NCI-H187 treated with DMSO at 0.1 percent for 48 hours (cell line): ENCODE measurements at places on chromosomes 12 and 14.
A peak's percentile ranks its signal among the peaks of the same experiment; 100 is the strongest.

DNA sequence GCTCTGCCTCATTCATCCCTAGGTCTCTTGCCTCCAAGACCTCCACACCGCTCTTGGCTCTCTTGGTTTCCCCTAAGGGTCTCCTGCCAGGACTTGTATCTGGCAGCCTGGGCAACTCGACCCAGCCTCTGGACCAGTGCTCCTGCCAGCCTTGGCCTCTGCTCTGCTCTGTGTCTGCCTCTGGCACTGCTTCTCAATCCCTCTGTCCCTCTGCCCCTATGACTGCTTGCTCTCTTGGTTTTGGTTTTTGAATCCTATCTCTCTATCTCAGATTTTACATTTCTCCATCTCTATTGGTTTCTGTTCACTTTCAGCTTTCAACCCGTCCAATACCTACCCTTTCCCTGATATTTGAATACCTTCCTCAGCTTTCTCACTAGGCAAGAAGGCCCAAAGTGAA, 6.3 kb downstream of the ITGA5 start:
- DNase-seq, result no peak

GRCh38 chr14:69038455-69039287, 59.6 kb upstream of the ACTN1 start:
- no peak for DNase-seq

DNA sequence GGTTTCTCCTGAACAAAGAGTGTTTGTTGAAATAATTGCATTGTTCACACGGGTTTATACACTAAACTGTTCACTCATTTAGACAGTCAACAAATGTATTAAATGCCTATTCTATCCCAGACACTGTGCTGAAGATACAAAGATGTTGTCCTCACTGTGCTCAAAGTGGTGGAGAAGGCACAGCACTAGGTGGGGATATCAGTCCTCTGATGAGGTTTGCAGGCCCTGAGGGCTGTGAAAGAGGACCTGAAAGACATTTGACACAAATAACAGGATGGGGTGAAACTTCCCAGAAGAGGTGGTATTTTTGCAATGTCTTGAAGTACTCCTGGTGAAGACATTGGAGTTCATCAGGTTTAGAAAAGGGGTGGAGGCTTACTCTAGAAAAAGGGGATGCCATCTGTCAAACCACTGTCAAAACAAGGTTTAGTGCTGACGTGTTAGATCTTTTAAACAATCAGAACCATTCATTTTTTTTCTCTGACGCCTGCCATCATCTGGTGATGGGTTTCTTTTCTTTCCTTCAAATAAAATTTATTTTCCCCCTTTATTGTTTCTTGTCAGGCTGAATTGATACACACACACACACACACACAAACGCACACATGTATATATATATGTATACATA, 69.5 kb downstream of the ACSS3 start:
- no peak for DNase-seq

GRCh38 chr12:55675666-55676065, 32.0 kb downstream of the ITGA7 start:
- no peak for DNase-seq

DNA sequence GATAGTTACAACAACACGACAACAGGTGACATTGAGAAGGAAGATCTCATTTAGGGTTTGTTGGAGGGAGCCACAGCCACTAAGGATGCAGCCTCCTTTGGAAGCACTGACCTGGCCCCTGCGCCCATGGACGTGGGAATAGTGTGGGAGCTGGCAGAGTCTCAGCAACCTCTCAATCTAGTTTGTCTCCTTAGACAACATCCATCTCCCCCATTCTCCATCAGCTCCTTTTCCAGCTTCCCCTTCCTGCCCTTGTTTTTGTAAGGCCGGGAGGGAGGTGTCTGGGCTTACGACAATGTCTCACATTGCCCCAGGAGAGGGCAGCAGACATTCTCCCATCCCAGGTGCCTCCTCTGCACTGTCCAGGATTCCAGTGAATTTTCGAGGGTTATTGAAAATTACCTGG, 170.2 kb upstream of the PZP start:
- no peak for DNase-seq

DNA sequence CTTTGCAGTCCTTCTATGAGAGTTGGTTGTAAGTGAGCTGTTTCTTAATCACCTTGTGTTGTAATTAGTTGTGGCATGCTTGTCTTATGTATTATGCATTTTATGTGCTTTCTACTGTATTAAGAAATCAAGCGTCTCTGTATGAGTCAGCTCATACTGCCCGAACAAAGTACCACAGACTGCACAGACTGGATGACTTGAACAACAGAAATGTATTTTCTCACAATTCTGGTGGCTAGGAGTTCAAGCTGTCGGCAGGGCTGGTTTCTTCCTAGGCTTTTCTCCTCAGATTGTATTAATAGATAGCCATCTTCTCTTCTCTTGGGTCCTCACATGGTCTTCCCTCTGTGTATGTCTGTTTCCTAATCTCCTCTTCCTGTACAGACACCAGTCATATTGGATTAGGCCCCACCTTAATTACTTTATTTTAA, 77.7 kb downstream of the FLRT2 start:
- DNase-seq, result no peak

GRCh38 chr14:73403181-73403752, 55.1 kb downstream of the NUMB start:
- DNase-seq, result no peak

GRCh38 chr14:76439237-76439775, 63.4 kb downstream of the ESRRB start:
- DNase-seq, result no peak

DNA sequence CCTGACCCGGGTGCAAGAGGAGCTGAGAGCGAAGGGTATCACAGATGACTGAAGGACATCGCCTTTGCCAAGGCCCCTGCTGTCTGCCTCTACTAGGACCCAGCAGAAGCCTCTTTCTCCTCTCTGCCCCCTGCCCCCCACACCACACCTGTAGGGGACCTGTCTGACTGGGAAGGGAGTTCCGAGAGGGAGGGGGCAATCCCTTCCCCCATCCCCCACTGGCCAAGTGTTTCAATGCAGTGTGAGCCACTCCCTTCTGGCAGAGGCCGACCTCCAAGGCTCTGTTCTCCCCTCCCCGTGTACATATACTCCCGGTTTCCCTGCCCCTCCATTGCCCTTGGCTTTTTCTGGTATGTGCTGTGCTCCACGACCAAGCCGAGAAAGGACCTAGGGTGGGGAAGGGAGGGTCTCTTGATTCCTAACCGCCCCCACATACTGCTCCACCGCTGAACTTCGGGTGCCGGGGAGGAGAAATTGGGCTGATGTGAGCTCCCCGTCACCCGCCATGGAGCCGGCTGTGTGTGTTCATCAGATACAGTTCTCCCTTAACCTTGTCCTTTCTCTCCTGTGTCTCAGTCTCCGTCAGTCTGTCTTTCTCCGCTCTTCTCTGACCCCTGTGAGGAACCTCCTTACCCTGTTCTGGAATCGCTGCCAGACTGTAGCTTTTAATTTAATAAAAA, 2.0 kb upstream of the ARHGEF25 start:
- DNase-seq, result no peak

DNA sequence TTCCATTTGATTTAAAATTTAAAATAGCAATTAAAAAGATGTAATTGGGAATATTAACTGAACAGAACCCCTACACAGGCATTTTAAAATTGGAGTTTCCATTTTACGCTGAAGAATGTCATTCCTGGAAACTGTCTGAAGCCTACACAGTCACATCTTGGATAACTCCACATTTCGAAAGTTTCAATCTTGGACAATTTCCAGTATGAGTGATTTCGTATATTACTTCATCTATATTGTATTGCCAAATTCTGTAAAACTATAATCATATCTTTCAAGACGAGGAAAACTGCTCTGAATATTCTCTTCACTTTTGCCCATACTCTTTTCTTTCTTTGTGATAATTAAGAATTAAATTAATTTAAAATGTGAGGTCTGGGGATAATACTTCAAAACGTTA, 194.2 kb upstream of the ABCD2 start:
- DNase-seq, result no peak

- no peak for DNase-seq
Measured at GRCh38 chr14:90019824-90020523, 41.8 kb upstream of the KCNK13 start.

- DNase-seq, result no peak
Measured at GRCh38 chr12:79900951-79901350, 33.9 kb downstream of the PPP1R12A start.

DNA sequence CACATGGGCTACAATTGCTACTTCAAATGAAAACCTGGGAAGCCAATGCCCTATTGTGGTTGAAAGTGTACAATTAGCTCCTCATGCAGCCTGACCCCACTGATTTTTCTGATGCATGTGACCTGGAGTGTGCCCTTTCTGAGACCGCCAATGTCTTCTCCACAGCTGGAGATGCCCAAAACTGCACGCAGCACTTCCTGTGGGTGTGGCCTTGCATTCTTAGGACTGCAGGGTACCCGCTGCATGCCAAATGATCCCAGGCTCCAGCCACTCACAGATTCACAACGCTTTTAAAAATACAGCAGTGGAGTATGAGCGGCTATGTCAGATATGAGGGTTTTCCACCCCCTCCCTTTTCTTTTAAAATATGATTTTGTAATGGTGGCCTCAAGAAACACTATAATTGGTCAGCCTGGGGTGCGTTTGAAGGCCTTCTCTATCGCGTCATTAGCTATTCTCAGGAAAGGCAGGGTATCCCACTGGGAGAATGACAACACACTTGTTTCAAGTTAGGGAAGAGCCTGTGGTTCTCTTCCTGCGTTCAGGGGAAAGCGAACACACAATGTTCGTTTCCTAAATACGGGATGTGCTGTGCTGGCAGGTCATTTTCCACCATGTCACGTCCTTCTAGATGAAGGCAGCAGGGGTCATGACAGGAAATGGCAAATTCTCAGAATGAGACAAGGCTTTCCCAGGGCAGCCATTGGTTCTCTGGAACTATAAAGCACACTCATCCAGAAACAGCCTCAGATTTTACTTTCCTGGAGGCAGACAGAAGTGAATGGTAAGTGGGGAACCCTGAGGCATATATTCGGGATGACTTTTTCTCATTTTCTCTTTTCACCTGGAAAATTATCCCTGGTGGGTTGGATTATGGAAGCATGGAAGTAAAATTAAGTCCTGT, at the start of gene APOLD1:
Gene APOLD1 (plus strand): TSS at position 749 of the 904 bp plus-strand sequence. CDS start 33 bp downstream, at position 782.
- DNase-seq, result no peak

DNA sequence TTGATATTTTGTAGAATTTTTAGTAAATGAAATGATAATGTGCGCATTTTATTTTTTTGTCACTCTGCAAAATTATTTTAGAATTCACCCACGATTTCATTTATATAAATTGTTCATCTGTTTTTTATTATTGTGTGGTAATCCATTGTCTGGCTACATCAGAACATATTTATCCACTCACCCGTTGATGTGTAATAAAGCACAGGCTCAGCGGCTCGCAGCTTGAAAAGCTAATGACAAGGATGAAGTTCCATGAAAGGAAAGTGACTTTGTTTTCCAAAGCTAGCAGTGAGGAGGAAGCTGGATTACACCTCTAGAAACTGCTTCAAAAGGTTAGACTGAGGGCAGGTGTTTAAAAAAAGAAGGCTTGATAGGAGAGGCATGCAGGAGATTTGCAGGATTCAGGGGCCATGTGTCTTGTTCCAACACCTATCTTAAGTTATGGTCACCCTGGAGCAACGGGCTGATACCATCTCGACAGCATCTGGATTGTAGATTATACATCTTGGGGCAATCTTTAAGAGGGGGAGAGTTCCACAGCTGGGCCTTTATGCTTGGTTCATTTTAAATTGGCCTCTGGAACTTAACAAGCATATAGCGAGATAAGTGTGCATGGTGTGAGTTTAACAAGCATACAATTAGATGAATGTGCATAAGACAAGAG, 194.1 kb downstream of the TMTC3 start:
- DNase-seq, result no peak

GRCh38 chr12:64171715-64172114, 50.4 kb downstream of the KICS2 start:
- no peak for DNase-seq

GRCh38 chr14:68637106-68638021, 155.5 kb downstream of the ZFP36L1 start:
- no peak for DNase-seq

- DNase-seq, result no peak
Measured at GRCh38 chr12:105036937-105037649, 47.2 kb downstream of the ALDH1L2 start.

GRCh38 chr12:2337031-2338010, 284.5 kb downstream of the CACNA1C start:
- no peak for DNase-seq

- peak; percentile 80 for DNase-seq
Measured at GRCh38 chr14:71194251-71194650, 287.0 kb downstream of the PCNX1 start.

- no peak for DNase-seq
Measured at GRCh38 chr14:22821193-22822015, 6.2 kb upstream of the SLC7A7 start.

GRCh38 chr14:103731916-103732867, 16.6 kb downstream of the ZFYVE21 start:
- DNase-seq, result no peak

DNA sequence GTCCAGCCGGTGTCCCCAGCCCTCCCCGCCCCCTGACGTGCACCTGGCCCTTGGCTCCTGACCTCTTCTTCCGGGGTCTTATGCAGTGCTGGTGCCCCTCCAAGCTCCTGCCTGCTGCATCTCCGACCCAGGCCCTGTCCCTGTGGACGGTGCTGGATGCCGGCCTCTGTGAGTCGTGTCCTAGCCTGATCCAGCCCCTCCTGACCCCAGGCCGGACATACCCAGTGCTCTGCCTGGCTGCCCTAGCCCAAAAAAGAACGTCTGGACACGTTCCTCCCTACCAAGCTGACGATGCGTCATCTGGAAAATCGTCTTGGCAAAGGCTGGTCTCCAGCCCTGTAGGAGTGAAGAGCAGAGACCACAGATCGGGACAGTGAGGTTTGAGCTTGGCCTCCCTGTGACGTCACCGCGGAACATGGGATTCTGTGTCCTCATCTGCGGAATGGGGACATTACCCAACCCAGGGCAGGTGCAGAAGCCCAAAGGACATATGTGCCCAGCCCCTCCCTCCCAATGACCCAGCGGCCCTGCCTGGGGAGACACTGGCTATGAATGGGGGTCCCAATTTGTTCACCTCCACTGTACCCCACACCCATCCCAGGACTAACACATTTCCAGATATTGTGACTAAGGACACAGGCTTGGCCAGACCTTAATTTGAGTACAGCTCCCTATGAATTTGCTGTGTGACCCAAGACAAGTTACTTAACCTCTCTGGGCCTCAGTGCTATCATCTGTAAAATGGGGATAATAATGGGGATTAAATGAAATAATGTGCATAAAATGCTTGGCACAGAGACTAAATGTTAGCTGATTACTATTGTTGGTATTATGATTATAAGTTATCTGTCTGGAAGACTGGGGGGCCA, 51.0 kb upstream of the BCL11B start:
- no peak for DNase-seq

DNA sequence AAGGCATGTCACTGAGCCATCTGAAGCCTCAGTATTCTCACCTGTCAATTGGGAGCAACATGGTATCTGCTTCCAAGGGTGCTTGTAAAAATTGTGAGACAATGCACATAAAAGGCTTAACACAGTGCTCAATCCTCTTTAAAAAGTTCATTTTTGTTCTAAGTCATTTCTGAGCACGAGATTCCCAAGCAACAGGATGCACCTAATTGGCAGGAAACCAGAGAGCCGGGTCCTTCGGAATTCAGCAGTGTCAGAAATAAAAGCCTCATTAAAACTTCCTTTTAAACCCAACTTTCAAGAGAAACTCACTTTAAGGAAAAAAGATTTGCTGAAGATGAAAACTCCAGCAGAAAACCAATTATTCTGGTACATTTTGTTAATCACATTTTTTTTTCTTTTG, 112.4 kb upstream of the NOS1 start:
- no peak for DNase-seq

GRCh38 chr12:132185705-132186104, 41.4 kb downstream of the NOC4L start:
- DNase-seq, result no peak

GRCh38 chr14:79281244-79282152, 929.8 kb downstream of the DIO2 start:
- peak; percentile 83 for DNase-seq
